H7 (cell line): ENCODE measurements at places on chromosomes 6 and 20.

GRCh38 chr20:4750381-4750780 lies 28.7 kb downstream of the PRND start:
- DNase-seq = no peak

DNA sequence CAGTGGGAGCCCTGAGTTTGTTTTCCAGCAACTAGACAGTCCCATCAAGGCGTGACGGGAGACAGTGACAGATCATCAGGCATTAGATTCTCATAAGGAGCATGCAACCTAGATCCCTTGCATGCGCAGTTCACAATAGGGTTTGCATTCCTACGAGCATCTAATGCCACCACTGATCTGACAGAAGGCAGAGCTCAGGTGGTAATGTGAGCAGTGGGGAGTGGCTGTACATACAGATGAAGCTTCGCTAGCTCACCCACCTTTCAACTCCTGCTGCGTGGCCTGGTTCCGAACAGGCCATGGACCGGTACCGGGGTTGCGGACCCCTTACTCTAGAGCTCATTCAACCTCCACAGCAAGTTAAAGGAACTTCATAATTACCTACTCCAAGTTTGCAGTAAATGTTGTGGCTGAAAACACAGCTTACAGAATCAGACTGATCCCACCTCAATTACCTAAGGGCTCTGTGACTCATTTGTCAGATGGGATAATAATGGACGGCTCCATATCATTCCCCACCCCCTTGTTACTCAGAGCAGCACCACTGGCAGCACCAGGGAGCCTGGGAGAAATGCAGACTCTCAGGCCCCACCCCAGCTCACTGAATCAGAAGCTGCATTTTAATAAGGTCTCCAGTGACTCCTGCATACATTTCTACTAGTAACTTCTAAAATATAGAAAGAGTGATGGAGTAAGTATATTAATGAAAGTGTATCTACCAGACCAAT lies 15.7 kb downstream of the PXMP4 start:
- no peak for DNase-seq

DNA sequence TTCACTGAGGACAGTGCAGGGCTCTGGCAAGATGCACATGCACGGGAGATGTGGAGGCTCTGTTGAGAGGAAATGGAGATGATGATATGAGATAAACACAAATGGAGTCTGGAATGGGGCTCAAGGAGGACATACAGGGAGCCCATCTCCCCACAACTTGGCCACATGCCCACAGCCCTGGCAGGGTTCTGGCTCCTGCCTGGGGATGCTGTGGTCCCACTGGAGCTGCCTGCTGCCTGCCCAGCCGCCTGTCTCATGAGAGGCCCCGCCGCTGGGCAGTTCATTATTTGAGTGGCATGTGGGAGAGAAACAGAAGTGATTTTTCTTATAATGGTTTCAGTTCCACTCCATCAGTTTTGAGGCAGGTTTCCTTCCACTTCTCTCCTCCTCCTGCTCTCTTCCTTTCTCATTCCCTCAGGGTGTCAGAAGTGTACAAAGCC lies 133.6 kb upstream of the TRAF3IP2 start:
- no peak for DNase-seq

GRCh38 chr6:159969921-159970320 lies 1.0 kb downstream of the IGF2R start:
- DNase-seq = peak; percentile 71

DNA sequence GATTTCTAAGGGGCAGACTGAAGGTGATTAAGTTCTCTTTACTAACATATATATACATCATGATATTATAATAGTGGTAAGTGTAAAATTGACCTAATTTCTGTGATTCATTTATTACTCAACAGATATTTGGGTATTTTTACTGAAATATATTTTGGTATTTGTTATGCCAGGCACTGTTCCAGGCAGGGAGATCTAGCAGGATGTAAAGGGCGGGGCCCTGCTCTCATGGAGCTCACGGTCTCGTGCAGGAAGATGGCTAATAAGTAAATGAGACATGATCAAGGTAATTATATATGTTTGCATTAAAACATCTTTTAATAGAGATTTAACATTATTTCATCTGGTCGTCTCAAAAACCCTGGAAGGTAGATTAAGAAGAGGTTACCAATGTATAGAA lies 27.7 kb downstream of the FAM50B start:
- no peak for DNase-seq

DNA sequence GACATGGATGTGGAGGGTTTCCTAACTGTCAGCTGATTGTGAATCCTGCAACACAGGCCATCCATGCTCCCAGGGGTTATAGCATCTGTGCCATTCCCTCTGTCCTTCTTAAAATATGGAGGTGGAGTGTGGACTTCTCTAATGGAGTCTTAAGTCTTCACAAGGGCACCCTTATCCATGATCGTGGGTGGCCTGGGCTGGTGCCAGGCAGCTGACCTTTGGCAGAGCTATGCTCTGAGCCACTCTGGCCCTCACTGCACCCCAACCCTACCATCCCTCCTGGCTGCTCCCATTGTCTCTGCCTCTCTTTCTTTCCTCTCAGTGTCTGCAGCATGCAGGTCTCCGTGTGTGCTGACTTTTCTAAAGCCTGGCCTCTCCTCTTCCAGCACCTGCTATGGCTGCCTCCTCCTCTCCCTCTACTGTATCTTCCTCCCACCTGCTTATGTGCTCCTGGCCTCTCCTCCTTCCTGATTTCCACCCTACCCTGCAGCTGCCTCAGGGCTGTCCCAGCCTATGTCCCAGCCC lies 11.2 kb upstream of the PCMTD2 start:
- DNase-seq = no peak

GRCh38 chr20:58787211-58788005 lies 63.3 kb downstream of the GNAS-AS1 start:
- no peak for DNase-seq

DNA sequence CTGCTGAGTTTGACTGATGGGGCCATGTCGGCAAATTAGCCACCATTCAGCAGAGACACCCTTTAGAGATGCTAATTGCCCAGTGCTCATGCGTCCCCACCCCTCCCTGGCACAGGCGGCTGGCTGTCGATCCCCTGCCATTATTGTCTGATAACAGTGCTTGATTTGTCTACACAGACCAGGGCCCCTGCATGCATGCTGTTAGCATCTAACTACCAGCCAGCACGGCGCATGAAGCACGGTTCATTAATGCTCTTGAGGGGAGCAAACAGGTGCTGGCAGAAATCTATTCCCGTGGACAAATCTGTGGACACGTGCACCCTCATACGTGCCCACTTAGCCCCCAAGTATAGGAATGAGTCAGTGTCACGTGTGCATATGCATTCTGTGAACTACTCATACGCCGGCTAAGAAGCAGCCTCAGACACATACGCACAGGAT lies 32.2 kb downstream of the KCNB1 start:
- DNase-seq = peak; percentile 54
